Activated naive CD8-positive, alpha-beta T cell treated with anti-CD3 and anti-CD28 coated beads, Interleukin-2, amount 10 ng/mL, durations not matched to agents 7 days and 5 days (primary cell): ENCODE measurements at places on chromosomes 6 and 20.

DNA sequence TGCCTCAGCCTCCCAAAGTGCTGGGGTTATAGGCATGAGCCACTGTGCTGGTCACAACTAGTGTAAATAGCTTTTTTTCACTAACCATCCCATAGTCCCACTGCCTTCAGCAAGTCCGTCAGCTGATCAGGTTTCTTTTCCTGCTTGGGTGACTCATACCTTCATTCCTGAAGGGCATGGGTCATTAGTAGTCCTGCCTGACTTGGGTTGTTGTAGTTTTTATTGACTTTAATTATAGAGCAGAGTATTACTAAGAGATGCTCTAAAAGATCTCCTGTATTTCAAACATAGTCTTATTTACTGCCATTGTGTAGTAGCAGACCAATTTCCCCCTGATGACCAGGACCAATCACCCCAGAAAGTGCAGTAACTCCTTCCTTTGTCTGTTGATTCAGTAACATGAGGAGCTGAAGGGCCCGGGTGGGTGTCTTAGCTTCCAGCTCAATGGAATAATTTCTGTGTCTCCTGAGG lies 25.8 kb downstream of the HLA-C start:
- H3K36me3 ChIP-seq: peaks cover 7% of the 10 kb centered on the region

- peak; percentile 72 for DNase-seq
- H3K4me1 ChIP-seq: peaks cover 26% of the 10 kb centered on the region
- H3K27ac ChIP-seq: peak overlapping the region; percentile 89
- peaks cover 9% of the 10 kb centered on the region for H3K36me3 ChIP-seq
- H3K27me3 ChIP-seq: peaks cover 3% of the 10 kb centered on the region
Observed at GRCh38 chr6:144285798-144286502, 815 bp downstream of the UTRN start.

- peaks cover 12% of the 10 kb centered on the region for H3K4me1 ChIP-seq
- no peaks in the 10 kb centered on the region for H3K36me3 ChIP-seq
- H3K27me3 ChIP-seq: peaks cover 28% of the 10 kb centered on the region
- no peak overlapping the region for H3K27ac ChIP-seq
- no peak for DNase-seq
Observed at GRCh38 chr6:33017694-33018353, 8.4 kb upstream of the HLA-DOA start.

GRCh38 chr6:75268121-75268987 lies 16.2 kb downstream of the TMEM30A start:
- H3K4me3 ChIP-seq: no peak overlapping the region
- no peak for DNase-seq
- peaks cover 29% of the 10 kb centered on the region for H3K36me3 ChIP-seq
- H3K27ac ChIP-seq: no peak overlapping the region

- H3K4me1 ChIP-seq: peaks cover 2% of the 10 kb centered on the region
- H3K4me3 ChIP-seq: no peak overlapping the region
- H3K36me3 ChIP-seq: no peaks in the 10 kb centered on the region
- H3K27ac ChIP-seq: no peak overlapping the region
- H3K27me3 ChIP-seq: no peaks in the 10 kb centered on the region
Observed at GRCh38 chr20:63161176-63161651, 54.7 kb downstream of the YTHDF1 start.

DNA sequence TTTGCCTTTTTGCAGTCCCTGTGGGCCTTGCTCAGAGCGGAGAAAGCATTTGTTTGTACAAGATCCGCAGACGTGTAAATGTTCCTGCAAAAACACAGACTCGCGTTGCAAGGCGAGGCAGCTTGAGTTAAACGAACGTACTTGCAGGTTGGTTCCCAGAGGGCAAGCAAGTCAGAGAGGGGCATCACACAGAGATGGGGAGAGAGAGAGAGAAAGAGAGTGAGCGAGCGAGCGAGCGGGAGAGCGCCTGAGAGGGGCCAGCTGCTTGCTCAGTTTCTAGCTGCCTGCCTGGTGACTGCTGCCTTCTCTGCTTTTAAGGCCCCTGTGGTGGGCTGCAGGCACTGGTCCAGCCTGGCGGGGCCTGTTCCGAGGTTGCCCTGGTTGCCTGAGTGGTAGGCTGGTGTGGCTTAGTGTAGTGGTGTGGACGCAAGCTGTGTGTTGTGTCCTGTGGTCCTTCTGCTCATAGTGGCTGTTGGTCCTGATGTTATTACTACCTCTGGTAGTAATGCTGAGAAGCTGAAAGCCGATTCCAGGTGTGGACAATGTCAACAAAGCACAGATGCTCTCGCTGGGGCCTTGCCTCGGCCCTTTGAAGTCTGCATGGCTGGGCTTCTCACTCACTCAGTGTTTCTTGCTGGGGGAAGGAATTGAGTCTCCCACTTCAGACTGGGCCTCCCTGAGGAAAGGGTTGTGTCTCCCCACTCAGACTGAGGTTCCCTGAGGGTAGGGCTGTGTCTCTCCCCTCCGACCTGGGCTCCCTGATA lies 12.1 kb downstream of the VEGFA start:
- no peak for DNase-seq
- H3K27me3 ChIP-seq: no peaks in the 10 kb centered on the region
- H3K4me3 ChIP-seq: no peak overlapping the region
